ENCODE measurements at places on chromosomes 3 and 15.

DNA sequence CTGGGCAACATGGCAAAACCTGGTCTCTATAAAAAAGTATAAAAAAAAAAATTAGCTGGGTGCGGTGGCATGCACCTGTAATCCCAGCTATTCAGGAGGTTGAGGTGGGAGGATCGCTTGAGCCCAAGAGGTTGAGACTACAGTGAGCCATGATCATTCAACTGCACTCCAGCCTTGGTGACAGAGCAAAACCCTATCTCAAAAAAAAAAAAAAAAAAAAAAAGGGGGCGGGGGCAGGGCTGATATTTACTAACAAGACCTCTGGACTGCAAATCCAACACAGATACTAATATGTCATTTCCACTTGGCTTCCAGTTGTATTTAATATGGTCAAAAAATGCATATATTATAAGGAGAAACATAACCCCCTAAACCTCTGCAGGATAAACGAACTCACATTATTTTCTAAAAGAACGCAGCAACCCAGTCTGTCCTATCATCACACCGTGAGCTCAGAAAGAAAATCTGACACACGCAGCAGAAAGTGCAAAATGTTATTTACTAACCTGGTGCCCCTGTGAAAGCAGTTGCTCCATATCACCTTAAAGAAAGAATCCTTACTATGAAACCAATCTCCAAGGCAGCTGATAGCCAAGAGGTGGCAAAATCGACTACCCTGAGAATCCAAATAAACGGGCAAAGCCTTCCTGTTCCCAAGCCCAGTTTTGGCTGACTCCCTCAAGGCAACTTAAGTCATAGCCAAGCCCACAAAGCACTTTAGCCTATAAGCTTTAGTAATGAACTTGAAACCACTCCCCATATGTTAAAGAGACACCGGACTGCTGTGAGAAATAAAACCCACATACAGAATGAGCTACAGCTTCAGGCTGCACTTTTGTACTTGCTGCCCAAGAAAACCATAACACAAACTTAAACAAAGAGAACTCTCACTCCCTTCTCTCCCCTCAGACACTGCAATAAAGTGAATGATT is 39.3 kb downstream of the PLD1 start:
- no peak for DNase-seq

DNA sequence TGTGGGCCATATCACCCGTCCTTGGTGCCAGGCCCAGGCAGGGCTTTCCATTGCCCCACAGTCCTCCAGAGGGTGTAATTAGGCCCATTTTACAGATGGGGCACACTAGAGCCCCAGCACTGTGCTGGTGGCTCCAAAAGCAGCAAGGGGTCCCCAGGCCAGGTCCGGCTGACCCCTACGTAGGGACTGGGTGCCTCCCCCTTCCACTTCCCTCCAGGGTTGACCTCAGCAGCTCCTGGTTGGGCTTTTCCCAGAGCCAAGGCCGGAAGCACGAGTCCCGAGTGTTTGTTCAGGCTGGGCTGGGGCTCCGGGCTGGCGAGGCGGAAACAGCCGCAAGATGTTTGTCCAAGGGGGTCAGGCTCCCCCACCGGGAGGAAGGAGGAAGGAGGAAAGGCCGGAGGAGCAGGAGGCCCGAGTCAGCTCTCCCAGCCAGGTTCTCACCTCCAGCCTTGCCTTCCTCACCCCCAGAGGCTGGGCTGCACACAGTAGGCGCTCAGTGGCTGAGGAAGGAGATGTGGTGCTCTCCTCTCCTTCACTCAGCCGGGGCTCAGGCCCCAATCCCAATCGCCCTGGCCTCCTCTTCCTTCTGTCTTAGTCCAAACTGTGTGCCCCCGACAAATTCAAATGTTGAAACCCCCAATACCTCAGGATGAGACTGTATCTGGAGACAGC is 17.1 kb upstream of the PLXND1 start:
- no peak for DNase-seq

GRCh38 chr15:65245096-65245856 is 34.0 kb upstream of the CILP start:
- DNase-seq: no peak

GRCh38 chr3:66386925-66387650 is 113.7 kb downstream of the LRIG1 start:
- no peak for DNase-seq

- no peak for DNase-seq
These were observed 17.9 kb upstream of the SLC2A2 start for GRCh38 chr3:171044384-171044783.
